ENCODE measurements at places on chromosomes 7 and 10. TPM values are rescaled to one million over a fixed set of nuclear protein-coding genes. Genes with fewer than 3 reads are reported as not detected.

DNA sequence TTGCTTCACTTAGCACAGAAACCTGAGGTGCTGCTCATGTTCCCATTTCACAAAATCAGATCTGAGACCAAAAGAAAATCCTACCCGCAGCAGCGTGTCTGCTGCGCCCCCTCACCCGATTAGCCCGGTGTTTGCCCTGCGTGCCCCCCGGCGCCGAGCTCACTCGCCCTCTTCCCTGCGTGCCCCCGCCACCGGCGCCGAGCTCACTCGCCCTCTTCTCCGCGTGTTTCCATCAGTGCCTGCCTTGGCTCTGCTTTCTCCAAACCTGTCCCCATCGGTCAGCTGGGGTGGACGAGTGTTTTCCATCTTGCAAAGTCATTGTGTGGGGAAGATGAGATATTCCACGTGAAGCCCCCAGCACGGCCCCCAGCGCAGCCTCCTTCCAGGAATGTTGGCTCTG is 225.3 kb upstream of the PITRM1 start:
- peaks cover 24% of the 10 kb centered on the region for H3K4me1 ChIP-seq
- H3K36me3 ChIP-seq, result no peaks in the 10 kb centered on the region
- H3K27me3 ChIP-seq, result no peaks in the 10 kb centered on the region
- no peak overlapping the region for H3K4me3 ChIP-seq
- DNase-seq, result no peak
- H3K27ac ChIP-seq, result no peak overlapping the region

DNA sequence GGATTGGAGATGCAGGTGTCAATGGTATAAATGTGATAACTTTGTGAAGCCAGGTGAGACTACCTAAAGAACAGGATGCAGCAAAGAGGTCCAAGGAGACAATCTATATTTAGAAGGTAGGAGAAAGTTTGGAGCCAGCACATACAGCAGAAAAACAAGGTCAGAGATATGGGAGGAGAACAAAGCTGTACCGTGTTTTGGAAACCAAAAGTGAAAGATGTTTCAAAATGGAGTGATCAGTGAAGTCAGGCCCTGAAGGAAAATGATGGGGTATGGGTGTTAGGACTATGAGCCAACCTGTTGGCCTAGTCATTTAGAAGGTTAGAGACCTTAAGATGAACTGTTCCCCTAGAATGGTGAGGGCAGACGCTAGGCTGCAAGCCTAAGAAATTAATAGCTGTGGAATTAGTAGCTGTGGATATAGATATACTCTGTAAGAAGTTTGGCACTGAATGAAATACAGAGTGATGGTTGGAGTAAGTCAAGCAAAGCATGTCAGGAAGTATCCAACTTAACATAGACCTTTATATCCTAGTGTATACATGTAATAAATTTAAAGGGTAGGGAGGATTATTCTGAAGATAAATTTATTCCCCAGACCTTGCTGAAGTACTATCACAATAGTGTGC is 149.8 kb upstream of the WNT16 start:
- no peak overlapping the region for H3K27ac ChIP-seq
- H3K4me3 ChIP-seq, result no peak overlapping the region
- H3K4me1 ChIP-seq, result no peaks in the 10 kb centered on the region
- H3K27me3 ChIP-seq, result peaks cover 5% of the 10 kb centered on the region
- no peak for DNase-seq

- DNase-seq, result no peak
- no peaks in the 10 kb centered on the region for H3K27me3 ChIP-seq
- H3K4me3 ChIP-seq, result no peak overlapping the region
- H3K27ac ChIP-seq, result no peak overlapping the region
- H3K4me1 ChIP-seq, result peaks cover 35% of the 10 kb centered on the region
Measured at GRCh38 chr7:101878938-101879337, 61.5 kb downstream of the CUX1 start.

DNA sequence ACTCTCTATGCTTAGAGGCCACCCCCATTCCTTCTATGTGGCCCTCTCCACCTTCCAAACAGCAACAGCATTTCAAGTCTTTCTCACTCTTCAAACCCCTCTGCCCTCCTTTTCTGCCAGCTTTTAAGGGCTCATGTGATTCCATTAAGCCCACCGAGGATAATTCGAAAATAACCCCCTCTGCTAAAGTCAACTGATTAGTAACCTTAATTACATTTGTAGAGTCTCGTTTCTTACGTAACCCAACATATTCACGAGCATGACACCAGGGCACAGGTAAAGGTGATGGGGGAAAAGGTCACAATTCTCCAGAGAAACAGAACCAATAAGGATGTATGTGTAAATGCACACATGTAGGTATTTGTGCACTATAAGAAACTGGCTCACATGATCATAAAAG is 6.7 kb upstream of the CHST15 start:
- no peaks in the 10 kb centered on the region for H3K4me1 ChIP-seq
- DNase-seq, result no peak
- no peak overlapping the region for H3K27ac ChIP-seq

GRCh38 chr7:106731646-106732444 is 70.9 kb upstream of the CCDC71L start:
- no peak overlapping the region for H3K4me3 ChIP-seq
- peak overlapping the region; percentile 36 for H3K27ac ChIP-seq
- no peaks in the 10 kb centered on the region for H3K36me3 ChIP-seq
- no peaks in the 10 kb centered on the region for H3K27me3 ChIP-seq

GRCh38 chr7:147805996-147806576 is 784.5 kb upstream of the C7orf33 start:
- H3K4me1 ChIP-seq, result no peaks in the 10 kb centered on the region
- no peak overlapping the region for H3K4me3 ChIP-seq
- no peaks in the 10 kb centered on the region for H3K27me3 ChIP-seq
- no peak for DNase-seq
- no peak overlapping the region for H3K27ac ChIP-seq

GRCh38 chr7:140247559-140247958 is 70.8 kb upstream of the KDM7A start:
- H3K36me3 ChIP-seq, result no peaks in the 10 kb centered on the region
- H3K27me3 ChIP-seq, result peaks cover 3% of the 10 kb centered on the region
- H3K4me3 ChIP-seq, result no peak overlapping the region

DNA sequence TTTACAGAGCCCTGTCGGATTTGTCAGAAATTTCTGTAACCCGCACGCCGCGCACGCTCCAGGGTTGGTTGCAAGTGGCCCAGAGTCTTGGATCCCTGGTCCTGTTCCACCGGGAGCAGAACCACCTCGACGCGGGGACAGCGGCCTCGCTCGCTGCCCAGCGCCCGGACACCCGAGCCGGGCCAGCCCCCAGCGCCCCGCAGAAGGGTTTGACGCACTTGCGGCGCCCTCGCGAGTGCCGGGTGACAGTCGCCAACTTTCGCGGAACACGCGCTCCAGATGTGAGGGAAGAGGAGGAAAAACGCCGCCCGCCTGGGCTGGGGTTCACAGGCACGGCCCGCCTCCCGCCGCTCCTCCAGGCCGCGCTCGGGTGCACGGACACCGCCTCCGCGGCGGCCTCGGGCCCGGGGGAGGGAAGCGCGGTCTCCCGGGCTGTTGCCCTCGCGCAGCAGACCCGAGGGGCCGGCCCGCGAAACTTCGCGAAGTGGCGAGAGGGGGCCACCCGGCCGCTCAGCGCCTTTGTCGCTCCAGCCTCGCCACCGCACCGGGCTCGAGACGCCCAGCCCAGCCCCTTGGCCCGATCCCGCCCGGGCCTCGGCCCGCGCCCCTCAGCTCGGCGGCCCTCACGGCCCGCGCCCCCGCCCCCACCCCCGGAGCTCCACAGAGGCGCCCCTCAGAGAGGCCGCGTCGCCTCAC is 514 bp downstream of the RNF216 start:
- peak overlapping the region; percentile 73 for H3K4me3 ChIP-seq
- H3K4me1 ChIP-seq, result peaks cover 3% of the 10 kb centered on the region
- peak; percentile 46 for DNase-seq
- H3K36me3 ChIP-seq, result no peaks in the 10 kb centered on the region
- H3K27ac ChIP-seq, result peak overlapping the region; percentile 30

DNA sequence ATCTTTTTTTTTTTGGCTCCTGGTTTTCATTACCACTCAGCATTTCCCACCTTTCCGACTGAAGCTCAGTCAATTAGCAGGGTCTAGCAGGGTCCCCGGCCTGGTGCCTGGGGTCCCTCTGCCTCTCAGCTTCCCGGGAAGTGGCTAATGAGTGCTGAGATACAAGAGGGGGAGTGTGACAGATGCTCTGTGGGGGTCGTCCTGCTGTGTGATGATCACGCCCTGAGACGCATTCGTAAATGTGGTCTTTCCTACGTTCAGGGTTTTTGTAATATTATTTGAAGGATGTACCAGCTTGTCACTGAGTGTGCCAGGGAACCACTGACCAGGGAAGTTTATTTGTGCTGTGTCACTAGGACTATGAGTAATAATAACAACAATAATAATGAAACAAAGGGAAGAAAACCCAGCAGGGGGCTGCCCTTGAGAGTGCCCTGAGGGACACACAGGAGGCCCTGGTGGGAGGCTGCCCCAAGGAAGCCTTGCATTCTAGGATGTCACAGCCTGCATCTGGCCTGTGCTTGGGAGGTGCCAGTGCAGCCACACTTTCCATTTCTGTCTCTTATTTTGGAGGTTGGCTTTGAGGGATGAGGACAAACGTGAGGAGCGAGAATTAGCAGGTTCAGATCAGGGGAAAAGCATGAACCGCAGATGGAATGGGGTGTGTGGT is 337.8 kb downstream of the ADARB2 start:
- H3K4me3 ChIP-seq, result no peak overlapping the region
- no peaks in the 10 kb centered on the region for H3K27me3 ChIP-seq
- no peaks in the 10 kb centered on the region for H3K36me3 ChIP-seq
- no peaks in the 10 kb centered on the region for H3K4me1 ChIP-seq
- DNase-seq, result no peak

GRCh38 chr7:63040966-63041610 is 957.6 kb upstream of the ZNF722 start:
- H3K27ac ChIP-seq, result no peak overlapping the region
- H3K4me3 ChIP-seq, result no peak overlapping the region
- no peaks in the 10 kb centered on the region for H3K27me3 ChIP-seq

DNA sequence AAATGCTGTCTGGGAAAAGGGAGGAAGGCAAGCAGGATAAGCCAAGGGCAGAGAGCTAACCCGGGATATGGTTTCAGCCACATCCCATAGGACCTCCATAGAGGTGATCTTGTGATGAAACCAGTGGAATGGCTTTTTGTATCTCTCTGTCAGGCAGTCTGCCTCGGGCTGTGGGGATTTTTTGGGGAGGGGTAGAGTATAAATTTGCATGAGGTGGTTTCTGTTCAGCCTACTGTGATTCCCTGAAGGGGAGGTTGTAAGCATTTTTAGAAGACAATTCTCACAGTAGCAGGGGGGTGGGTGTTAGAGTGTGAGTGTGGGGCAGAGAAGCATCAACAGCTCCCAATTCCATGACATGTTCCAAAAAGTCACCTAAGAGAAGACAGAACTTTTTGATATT is 11.8 kb downstream of the OR9A2 start:
- DNase-seq, result no peak
- no peak overlapping the region for H3K27ac ChIP-seq
- H3K4me3 ChIP-seq, result no peak overlapping the region
- H3K4me1 ChIP-seq, result peaks cover 25% of the 10 kb centered on the region
- H3K27me3 ChIP-seq, result no peaks in the 10 kb centered on the region
- no peaks in the 10 kb centered on the region for H3K36me3 ChIP-seq

DNA sequence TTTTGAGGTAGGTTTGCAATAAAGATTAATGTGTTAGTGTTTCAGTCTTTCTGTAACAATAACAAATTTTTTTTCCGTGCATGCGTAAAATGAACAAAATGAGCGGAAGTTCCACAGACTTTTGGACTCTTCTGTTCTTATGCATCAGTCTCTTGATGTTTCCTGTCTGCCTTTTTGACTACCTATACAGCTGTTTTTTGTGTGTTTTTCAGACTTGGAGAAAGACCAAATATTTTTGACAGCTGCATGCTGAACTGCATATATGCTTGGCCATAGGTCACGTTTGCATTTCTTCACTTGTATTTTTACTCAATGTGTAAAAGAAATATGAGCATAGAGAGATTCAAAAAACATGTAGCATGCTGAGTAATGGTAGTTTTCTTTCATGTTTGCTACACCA is 119.3 kb downstream of the BBS9 start:
- DNase-seq, result peak; percentile 54
- H3K27me3 ChIP-seq, result no peaks in the 10 kb centered on the region
- H3K4me3 ChIP-seq, result no peak overlapping the region
- H3K27ac ChIP-seq, result no peak overlapping the region
- no peaks in the 10 kb centered on the region for H3K4me1 ChIP-seq

DNA sequence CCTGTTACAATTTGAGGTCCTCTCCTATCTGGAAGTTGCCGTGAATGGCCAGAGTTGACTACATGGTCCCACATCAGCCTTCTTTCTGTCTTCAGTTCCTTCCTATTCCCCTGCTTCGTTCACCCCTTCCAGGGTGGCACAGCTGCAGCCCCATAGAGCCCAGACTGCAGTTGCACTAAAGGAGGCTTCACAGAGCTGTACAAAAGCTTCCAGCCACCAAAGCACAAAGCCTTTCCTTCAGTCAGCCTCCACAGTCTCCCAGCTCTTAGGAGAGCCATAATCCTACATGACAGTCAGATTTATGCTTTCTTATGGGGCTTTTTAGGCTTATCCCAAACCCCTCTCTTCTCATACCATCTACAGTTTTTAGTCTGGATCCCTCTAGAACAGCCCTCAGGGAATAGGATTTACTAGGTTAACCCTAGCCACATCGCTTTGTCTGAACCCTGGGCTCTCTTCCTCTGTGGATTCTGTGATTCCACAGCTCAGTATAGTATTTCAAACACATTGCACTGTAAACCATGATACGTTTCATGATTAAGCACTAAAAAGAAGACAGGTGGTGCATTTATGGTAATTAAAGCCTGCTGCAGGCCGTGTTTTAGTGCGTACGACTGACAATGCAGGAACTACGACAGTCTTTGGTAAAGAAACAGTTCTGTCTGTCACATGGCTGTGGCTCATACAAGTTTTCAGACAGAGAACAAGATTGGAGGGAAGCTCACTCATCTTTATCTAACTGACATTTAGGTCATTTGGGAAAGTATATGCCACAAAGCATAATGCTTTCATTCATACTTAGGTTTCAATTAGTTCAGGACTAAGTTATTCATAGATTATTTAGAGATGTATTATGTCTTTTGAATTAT is 208.3 kb upstream of the KMT2E start:
- H3K4me3 ChIP-seq, result no peak overlapping the region
- H3K27ac ChIP-seq, result no peak overlapping the region
- no peaks in the 10 kb centered on the region for H3K4me1 ChIP-seq
- no peak for DNase-seq
- no peaks in the 10 kb centered on the region for H3K36me3 ChIP-seq
- H3K27me3 ChIP-seq, result peaks cover 29% of the 10 kb centered on the region

- no peak overlapping the region for H3K4me3 ChIP-seq
- no peak for DNase-seq
- H3K27ac ChIP-seq, result no peak overlapping the region
- H3K36me3 ChIP-seq, result no peaks in the 10 kb centered on the region
Measured at GRCh38 chr10:130439766-130440165, 303.6 kb downstream of the GLRX3 start.

The SRGN gene
- 384 TPM for polyA plus RNA-seq

The FGF8 gene
- not detected for polyA plus RNA-seq
